CD4-positive, alpha-beta T cell treated with Interleukin-10 for 1 hour (primary cell): ENCODE measurements at places on chromosomes 7 and 10.

DNA sequence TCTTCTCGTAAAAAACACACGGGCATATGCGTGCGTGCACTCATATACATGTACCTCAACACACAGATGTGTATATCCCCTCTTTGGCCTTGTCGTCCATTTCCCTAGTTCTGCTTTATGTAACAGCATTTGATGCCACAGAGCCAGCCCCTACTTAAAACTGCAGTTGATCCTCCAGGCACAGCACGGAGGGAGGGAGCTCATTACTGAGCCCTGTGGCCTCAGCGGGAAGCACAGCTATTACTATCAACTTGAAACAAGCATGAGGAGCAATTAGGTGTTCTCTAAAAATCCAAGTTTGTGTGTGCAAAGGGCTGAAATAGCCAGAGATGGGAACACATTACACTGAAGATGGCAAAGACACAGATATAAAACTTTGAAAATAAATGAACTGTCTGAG, 580.9 kb downstream of the GLRX3 start:
- DNase-seq = no peak

GRCh38 chr10:30371954-30372353, 22.9 kb upstream of the MTPAP start:
- DNase-seq = no peak

DNA sequence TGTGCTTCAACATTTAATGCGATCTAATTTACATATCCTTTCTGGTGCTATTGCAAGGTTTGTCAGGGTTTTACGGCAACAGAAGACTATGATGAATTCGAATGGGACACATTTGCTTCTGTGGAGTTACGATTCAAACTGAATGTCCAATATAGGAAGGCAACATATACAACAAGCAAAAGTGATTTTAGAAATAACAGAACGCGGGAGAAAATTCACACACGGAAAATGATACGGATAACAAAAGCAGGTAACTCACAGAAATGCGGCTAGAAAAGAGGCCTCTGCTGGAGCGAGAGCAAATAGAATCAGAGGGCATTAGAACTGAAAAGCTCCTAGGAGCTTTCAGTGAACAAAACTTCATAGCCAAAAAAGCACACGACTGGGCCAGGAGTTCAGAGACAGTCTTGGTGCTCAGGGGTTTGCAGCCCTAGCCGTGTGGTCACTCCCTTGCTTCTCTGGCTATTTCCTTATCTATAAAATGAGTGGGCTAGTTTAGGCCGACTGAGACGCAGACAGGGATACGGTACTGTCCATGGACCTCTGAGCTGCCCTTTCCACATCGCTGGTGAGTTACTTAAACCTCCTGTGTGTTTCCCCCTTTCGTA, 557 bp upstream of the TAX1BP1 start:
- DNase-seq = no peak

DNA sequence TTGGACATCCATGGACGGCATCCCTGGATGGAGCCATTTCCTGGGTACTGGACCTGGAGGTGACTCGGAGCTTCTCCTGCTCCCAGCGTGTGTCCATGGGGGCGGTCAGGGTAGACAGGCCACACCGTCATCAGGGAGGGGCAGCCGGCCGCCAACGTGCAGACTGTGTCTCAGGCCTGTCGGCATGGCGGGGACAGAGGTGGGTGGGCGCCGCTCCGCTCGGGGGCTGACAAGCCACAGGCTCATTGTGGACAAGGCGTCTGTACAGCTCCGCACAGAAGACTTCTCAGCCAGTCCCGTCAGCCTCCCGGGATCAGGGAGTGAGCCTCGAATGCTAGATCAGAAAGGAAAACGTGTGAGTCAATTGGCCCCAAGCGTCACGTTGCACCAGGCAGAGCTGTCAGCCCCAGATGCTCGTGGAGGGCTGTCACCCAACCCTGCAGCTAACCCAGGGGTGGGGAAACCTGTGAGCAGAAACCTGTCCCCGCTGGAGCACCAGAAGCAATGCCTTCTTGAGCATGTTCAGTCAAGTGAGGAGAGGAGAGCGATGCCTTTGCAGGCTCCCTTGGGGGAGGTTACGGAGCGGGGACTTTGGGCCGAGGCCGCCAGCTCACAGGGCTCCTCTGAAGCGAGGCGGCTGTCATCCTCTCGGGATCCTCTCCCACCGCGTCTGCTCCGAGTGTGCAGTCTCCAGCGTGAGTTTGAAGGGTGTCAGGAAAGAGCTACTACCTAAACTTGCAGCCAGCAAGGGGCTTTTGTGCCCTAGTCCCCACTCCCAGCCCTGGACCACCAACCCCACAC, 16.0 kb upstream of the DPYSL4 start:
- DNase-seq = no peak

DNA sequence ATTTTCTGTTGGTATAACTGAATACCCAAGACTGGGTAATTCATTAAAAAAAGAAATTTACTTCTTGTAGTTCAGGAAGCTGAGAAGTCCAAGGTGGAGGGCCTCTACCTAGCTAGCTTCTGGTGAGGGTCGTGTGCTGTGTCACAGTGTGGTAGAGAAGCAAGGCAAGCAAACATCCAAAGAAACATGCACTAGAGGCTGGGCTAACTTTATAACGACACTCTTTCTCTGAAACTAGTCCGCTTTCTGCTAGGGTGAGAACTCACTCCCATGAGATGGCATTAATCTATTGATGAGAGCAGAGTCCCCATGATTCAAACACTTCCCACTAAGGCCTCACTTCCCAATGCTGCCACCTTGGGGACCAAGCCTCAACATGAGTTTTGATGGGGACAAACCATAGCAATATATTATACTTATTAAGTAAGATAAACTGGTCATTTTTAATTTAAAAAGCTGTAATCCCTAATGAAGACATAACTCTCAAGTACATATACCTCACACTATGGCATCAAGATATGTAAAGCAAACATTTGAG, 50.8 kb downstream of the PHYHIPL start:
- DNase-seq = no peak

DNA sequence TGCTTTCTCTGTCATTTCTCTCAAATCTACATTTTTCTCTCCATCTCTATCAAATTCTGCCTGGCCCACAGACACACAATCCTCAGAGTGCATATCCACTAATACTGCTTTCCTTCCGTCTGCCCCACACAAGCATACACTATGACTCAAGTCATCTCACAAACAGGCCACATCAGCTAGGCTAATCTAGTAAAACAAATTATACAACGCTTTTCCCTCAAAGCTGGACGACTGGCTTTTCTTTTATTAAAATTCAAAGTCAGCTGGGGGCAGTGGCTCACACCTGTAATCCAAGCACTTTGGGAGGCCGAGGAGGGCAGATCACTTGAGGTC, 161.1 kb downstream of the FAM107B start:
- no peak for DNase-seq

GRCh38 chr10:27558612-27559020, 54.5 kb downstream of the RAB18 start:
- peak; percentile 57 for DNase-seq

- no peak for DNase-seq
Observed at GRCh38 chr7:112791465-112792168, 1.4 kb upstream of the TMEM168 start.
